ENCODE measurements at places on chromosomes 3 and 15.
A peak's percentile ranks its signal among the peaks of the same experiment; 100 is the strongest.

GRCh38 chr15:78734451-78735064 is 76.7 kb downstream of the ADAMTS7 start:
- no peak for DNase-seq

GRCh38 chr3:112497897-112498548 is 1.2 kb downstream of the BTLA start:
- no peak for DNase-seq

DNA sequence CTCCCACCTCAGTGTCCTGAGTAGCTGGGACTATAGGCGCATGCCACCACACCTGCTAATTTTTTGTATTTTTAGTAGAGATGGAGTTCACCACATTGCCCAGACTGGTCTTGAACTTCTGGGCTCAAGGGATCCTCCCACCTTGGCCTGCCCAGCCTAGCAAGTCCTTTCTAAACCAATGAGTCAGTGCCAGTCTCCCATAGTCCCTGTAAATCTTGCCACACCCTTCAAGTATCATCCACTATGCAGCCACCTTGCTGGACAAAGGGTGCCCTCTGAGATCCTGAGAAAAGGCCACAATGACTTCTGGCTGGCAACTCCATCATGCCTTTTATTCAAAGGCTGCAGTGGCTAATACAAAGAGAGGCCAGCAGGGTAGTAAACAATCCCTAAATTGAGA is 184.0 kb downstream of the ABHD5 start:
- no peak for DNase-seq

DNA sequence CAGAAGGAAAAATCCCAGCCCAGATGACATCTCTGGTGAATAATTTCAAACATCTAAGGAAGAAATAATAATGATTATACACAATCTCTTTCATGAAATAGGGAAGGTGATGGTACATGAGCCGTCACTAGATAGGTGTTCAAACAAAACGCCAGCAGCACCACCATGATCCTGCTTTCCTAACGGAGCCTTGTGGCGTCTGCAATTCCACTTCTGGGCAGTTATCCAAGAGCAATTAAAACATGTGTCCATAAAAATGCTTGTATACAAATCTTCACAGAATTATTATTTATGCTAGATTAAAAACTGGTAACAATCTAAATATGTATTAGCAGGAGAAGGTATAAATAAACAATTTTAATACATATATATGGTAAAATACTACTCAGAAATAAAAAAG is 33.7 kb downstream of the RTP4 start:
- DNase-seq = no peak

GRCh38 chr15:45468294-45468693 is 54.3 kb downstream of the SLC30A4 start:
- no peak for DNase-seq

DNA sequence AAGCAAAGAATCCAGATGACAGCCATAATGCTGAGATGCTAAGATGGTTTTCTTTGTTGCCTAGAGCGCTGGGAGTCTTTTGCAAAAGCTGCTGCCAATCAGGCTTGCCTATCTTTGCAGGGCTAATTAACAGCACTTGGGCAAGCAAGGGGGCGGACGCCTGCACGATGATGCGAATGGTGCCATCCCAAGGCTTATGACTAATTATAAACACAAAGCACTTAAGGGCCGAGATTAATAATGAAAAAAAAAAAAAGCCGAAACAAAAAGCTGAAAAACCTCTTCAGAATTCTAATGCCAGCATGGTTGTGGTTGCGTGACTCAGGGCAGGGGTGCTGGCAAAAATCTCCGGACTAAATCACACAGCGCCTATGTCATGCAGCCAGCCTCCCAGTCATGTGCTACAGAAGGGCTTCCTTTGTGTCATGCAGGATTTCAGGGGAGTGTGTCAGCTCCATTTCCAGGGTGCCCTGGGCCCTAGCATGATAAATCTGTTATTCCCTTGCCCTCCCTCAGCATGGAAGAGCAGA is 185.0 kb upstream of the ANKRD28 start:
- no peak for DNase-seq

DNA sequence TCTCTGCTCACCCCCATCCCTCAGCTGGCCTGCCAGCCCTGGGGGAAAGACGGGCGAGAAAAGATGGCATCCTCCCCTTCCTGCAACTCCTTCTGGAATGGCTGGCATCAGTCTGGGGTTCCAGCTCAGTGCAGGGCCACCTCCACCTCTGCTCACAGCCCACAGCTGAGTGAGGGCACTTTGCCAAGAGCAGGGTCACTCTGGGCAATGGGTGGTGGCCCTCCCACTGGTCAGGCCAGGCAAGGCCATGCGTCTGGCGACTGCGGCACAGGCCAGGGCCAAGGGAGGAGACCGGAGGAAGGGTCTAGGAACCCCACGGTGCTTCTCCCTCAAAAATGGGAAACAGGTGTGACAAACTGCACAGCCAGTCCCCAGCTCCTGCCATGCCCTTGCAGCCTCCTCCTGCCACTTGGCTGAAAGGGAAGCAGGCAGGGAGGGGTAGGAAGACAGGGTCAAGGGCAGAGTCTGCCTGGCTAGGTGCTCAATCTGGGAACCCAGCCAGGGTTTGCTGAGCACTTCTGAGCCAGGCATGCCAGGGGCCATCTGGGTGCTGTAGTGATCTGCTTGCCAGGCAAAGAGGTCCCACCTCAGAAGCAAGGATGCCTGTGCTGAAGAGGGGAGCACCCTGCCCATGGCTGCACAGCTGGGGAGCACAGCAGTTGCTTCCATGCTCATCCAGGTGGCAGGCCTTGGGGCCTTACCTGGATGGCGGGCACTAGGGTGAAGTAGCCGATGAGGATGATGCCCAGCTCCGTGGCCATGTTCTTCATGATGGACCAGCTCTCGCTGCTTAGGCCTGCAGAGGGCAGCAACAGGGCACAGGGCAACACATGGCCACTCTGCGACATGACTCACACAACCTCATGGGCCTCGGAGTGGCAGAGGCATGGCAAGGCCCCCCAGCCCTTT is 41.2 kb downstream of the PTPN23 start:
- no peak for DNase-seq

DNA sequence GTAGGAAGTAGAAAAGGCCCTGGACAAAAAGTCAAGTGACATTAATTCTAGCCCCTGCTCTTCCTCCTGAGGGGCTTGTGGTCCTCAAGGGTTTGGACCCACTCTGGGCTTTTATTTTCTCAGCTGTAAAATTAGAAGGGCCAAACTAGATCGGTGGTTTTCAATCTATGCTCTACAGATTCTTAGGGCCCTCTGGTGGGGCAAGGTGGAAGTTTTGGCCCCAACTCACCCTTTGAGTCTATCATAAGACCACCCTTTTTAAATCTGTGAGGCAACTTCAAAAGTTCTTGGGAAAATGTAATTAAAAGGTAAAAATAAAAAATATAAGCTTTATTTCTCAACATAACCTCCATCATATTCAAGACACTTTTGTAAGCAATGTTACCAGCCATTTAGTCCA is 25.6 kb upstream of the CFAP161 start:
- DNase-seq = no peak

DNA sequence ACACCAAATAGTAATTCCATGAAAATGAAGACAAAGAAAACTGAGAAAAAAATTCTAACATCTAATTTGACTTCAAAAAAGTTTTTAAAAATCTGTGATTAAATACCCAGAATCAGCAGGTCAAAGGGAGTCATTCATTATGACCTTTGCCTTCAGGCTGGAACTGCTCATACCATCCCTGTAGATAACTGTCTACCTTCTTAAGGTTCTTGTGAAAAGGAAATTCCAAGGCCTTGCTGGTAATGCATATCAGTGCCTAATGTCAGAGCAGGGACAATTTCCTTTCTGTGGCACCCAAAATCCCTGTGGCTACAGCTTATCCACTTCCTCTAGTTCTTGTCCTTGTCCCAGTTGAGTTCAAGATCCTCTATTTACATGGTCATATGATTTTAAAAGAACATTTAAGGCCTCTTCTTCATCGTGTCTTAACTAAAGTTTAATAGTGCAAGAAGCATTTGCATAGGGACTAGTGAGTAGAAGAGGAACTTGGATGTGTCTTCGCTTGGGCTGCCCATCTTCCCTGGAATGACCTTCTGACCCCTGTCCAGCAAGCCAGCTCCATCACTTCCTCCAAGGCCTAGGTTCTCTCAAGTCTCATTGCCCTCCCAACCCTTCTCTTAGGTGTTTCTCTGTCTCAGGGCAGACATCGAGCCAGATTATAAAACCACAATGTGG is 8.7 kb upstream of the PLCL2 start:
- DNase-seq = no peak

- DNase-seq = no peak
These were observed 3.2 kb downstream of the MORC1 start for GRCh38 chr3:109114746-109115145.

DNA sequence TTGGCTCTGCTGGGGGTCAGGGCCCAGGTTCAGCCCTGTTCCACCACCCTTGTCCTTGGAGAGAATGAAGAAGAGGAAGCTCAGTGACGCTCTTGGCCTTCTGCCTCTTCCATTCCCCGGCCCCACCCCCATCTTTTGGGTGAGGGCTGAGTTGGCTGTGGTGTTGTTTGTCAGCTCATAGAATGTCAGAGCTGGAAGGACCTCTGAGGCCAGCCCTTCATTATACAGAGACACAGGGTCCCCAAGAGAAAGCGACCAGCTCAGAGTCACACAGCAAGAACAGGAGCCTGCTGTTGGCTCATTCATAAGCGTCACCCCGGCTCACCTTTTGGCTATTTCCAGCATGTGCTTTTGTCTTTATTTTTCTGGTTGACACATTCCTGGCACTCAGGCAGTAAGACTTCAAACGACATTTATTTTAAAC is 68.2 kb downstream of the AAGAB start:
- no peak for DNase-seq

DNA sequence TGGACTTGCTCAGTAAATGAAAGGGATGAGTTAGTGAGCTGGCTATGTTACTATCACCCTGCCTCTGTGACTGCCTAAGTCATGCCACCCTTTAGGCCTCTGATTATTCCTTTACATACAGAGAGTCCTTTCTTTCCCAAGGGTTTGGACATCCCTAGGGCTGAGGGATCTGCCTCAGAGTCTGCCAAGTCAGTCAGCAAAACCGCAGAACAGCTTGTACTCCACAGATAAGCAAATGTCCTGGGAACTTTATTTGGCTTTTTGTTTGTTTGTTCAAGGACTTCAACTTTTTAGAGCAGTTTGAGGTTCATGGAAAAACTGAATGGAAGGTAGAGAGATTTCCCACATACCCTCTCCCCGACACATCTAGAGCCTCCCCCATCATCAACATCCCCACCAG is 82.6 kb upstream of the TRIM42 start:
- no peak for DNase-seq

DNA sequence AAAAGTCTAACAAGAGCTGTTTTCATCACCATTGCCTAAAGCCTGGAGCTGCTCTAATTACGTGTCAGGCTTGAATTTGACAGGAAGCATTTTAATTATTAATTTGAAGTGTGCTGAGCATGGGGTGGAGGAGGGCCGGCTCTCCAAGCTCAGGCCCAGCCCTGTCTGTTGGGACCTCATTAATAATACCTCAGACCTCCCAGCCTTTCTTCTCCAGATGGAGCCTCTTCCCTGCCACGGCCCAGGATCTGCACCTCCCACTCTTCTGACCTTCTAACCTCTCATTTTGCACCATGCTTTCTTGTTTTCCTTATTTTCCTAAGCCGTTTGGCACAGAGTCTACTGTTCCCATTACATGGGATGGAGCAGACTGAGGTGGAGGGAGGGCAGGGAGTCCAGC is 30.0 kb downstream of the INSYN1 start:
- no peak for DNase-seq

GRCh38 chr3:172676196-172676922 is 34.5 kb downstream of the NCEH1 start:
- no peak for DNase-seq

- DNase-seq = peak; percentile 68
These were observed 93.1 kb downstream of the LRIG1 start for GRCh38 chr3:66407611-66408218.

DNA sequence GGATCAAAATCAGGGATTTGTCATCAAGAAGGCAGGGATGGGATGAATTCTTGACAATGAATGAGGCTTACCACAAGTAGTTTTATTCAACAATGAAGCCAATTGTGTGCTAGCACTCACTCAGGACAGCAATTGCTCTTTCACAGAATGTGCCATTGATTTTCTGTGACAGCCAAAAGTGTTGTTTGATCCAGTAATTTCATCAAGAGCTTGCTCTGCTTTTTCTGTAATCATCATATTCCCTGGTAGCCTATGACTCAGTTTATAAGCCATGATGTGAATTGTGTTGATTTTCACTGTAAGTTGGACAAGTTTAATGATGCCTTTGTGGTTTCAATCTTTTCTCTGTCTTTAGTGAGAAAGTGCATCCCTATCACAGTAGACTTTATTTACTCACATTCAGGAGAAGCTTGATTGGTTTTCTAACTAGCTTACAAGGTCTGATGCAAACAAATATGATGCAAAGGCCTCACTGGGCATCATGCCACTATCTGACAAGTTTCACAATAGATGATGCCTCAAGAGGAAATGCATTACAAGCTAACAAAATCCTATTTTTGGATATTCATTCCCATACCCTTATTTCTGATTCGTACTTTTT is 13.6 kb upstream of the CSRNP1 start:
- no peak for DNase-seq

DNA sequence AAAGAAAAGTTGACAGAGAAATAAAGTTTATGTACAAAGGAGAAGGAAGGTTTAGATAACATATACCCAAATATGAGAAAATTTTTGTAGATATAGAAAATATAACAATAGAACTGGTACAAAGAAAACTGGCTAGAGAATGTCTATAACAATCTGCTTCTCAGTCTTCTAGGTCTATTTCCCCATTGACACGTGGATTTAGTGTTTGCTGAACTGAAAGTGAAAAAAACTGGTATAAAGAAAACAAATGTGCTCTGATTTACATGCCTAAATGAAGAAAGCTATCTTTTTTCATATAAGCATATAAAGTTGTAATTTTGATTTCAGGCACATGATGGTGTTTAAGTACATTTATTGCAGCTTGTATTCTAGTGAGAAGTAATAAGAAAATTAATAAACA is 9.8 kb downstream of the KCNMB2 start:
- DNase-seq = no peak

GRCh38 chr3:109825971-109826810 is 488.8 kb upstream of the DPPA4 start:
- DNase-seq = no peak

GRCh38 chr15:32849769-32850668 is 132.2 kb downstream of the GREM1 start:
- no peak for DNase-seq

GRCh38 chr3:106255870-106256248 is 387.0 kb upstream of the CBLB start:
- no peak for DNase-seq

DNA sequence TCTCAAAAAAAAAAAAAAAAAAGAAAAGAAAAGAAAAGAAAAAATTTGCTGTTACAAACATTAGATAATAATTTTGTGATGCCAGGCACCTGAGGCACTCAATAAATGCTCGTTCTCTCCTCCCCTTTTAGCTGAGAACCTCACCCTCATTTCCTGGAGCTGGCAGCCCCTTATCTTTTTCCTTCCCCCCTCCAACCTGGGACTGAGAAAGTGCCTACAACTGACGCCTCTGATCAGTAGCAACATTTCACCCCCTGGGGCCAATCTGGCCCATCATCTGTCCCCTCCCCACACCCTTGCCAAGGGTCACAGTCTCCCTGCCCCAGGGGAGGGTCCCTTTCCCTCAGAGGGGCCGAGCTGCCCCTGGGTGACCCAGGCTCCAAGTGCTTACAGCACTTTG is 12.6 kb upstream of the RNU6-1 start:
- no peak for DNase-seq

- no peak for DNase-seq
These were observed 3.7 kb downstream of the MEIS2 start for GRCh38 chr15:37096558-37097143.

- no peak for DNase-seq
These were observed 38.7 kb downstream of the CHST2 start for GRCh38 chr3:143158014-143158988.

- no peak for DNase-seq
These were observed 84.6 kb downstream of the MESD start for GRCh38 chr15:80904998-80905397.
